Muscle of leg (tissue), 16 donors: ENCODE measurements at places on chromosomes 12 and 14. TPM values are rescaled to one million over a fixed set of nuclear protein-coding genes. Genes with fewer than 3 reads are reported as not detected.

GRCh38 chr12:123772074-123772473 lies 10.0 kb downstream of the DNAH10 start:
- H3K36me3 ChIP-seq: no peaks in the 10 kb centered on the region
- H3K27me3 ChIP-seq: peaks cover 4% of the 10 kb centered on the region
- DNase-seq: no peak
- no peaks in the 10 kb centered on the region for H3K4me1 ChIP-seq
- H3K27ac ChIP-seq: no peak overlapping the region

Gene SLC10A1
- not detected for total RNA-seq

GRCh38 chr12:24226745-24227350 lies 277.4 kb upstream of the SOX5 start:
- no peaks in the 10 kb centered on the region for H3K4me1 ChIP-seq
- H3K4me3 ChIP-seq: no peak overlapping the region
- H3K36me3 ChIP-seq: no peaks in the 10 kb centered on the region
- DNase-seq: no peak

Gene KRT85
- not detected for total RNA-seq

- H3K4me1 ChIP-seq: peaks cover 8% of the 10 kb centered on the region
- no peak overlapping the region for H3K4me3 ChIP-seq
- DNase-seq: no peak
These were observed 138.1 kb upstream of the LMNTD1 start for GRCh38 chr12:25690996-25691864.

DNA sequence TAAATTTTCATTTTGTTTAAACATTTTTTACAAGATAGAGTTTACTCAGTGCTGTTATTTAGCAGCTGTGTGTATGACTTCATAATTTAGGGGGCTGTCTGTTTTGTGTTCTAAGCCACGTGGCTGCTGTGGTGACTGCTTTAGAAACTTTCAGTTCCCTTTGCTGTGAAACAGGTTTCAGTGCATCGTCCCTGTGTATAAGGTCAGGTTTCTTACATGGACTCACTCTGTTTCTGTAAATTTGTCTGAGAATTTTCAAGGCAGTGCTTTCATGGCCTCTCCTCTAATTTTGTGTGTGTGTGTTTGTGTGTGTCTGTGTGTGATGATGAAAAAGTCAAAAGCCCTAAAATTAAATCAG lies 32.4 kb downstream of the BICD1 start:
- H3K27me3 ChIP-seq: no peaks in the 10 kb centered on the region
- peak overlapping the region; percentile 35 for H3K4me3 ChIP-seq
- no peaks in the 10 kb centered on the region for H3K4me1 ChIP-seq
- H3K27ac ChIP-seq: no peak overlapping the region
- DNase-seq: peak; percentile 78

DNA sequence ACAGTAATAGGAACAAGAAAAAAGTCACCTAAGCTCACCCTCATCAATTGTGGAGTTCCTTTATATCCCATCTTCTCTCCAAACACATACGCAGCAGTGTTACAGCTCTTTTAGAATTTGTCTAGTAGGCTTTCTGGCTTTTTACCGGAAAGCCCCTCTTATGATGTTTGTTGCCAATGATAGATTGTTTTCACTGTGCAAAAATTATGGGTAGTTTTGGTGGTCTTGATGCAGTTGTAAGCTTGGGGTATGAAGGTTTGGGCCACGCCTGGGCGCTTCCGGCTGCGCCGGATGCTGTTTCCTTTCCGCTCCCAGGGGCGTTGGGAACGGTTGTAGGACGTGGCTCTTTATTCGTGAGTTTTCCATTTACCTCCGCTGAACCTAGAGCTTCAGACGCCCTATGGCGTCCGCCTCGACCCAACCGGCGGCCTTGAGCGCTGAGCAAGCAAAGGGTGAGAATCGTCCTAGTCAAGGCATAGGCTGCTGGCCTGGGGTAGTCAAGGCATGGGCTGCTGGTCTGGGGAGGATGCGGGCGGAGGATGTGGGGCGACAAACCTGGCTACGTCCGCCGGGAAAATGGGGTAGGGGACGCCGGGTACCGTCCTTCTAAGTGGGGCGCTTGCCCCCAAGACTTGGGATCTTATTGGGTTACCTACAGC lies at the start of the genes C12orf57 and RNU7-1:
TSS of gene C12orf57 (plus strand) at position 301 of the 659 bp plus-strand sequence. CDS start at position 401, 100 bp downstream.
TSS of gene RNU7-1 (plus strand) at position 95 of the 659 bp plus-strand sequence.
- peaks cover 32% of the 10 kb centered on the region for H3K36me3 ChIP-seq
- peak within 1 kb of the TSS; percentile 99 for H3K27ac ChIP-seq
- no peaks in the 10 kb centered on the region for H3K27me3 ChIP-seq

Gene RESF1
- total RNA-seq: 25.6 TPM

GRCh38 chr12:53577941-53578352 lies 48.2 kb downstream of the ATF7 start:
- no peak overlapping the region for H3K4me3 ChIP-seq
- no peaks in the 10 kb centered on the region for H3K27me3 ChIP-seq

GRCh38 chr12:72491426-72491825 lies 219.3 kb downstream of the TRHDE start:
- no peaks in the 10 kb centered on the region for H3K4me1 ChIP-seq
- no peak overlapping the region for H3K27ac ChIP-seq
- no peak overlapping the region for H3K4me3 ChIP-seq
- H3K36me3 ChIP-seq: no peaks in the 10 kb centered on the region
- peak; percentile 83 for DNase-seq

- H3K27me3 ChIP-seq: no peaks in the 10 kb centered on the region
- no peak overlapping the region for H3K4me3 ChIP-seq
- peak overlapping the region; percentile 21 for H3K27ac ChIP-seq
- DNase-seq: no peak
These were observed 139.8 kb downstream of the CALM1 start for GRCh38 chr14:90536511-90537191.

Gene AGAP2
- 3.2 TPM for total RNA-seq

Gene RASAL1
- total RNA-seq: 0.04 TPM

GRCh38 chr14:99327050-99327449 lies 55.1 kb upstream of the BCL11B start:
- DNase-seq: no peak
- no peak overlapping the region for H3K27ac ChIP-seq
- no peaks in the 10 kb centered on the region for H3K36me3 ChIP-seq
- H3K4me1 ChIP-seq: peaks cover 5% of the 10 kb centered on the region

Gene CLEC2B
- total RNA-seq: 4.4 TPM

- H3K27ac ChIP-seq: no peak overlapping the region
- peaks cover 86% of the 10 kb centered on the region for H3K36me3 ChIP-seq
- no peaks in the 10 kb centered on the region for H3K27me3 ChIP-seq
- H3K4me1 ChIP-seq: no peaks in the 10 kb centered on the region
- H3K4me3 ChIP-seq: no peak overlapping the region
These were observed 28.3 kb downstream of the DYNC1H1 start for GRCh38 chr14:101992708-101993107.

GRCh38 chr12:27291862-27292261 lies 40.8 kb upstream of the BMAL2 start:
- no peaks in the 10 kb centered on the region for H3K27me3 ChIP-seq
- H3K4me1 ChIP-seq: no peaks in the 10 kb centered on the region
- DNase-seq: no peak
- H3K4me3 ChIP-seq: no peak overlapping the region
- H3K27ac ChIP-seq: no peak overlapping the region

GRCh38 chr12:91142221-91142631 lies 30.9 kb upstream of the LUM start:
- peak; percentile 86 for DNase-seq
- no peak overlapping the region for H3K4me3 ChIP-seq
- H3K36me3 ChIP-seq: peaks cover 7% of the 10 kb centered on the region
- H3K27me3 ChIP-seq: no peaks in the 10 kb centered on the region
- peak overlapping the region; percentile 91 for H3K27ac ChIP-seq
- H3K4me1 ChIP-seq: peaks cover 9% of the 10 kb centered on the region

- peaks cover 8% of the 10 kb centered on the region for H3K27me3 ChIP-seq
- DNase-seq: no peak
- H3K4me3 ChIP-seq: no peak overlapping the region
These were observed 21.8 kb downstream of the LHX5 start for GRCh38 chr12:113449839-113450238.

Gene KLHL33
- total RNA-seq: 1.1 TPM

Gene ACACB
- total RNA-seq: 10.3 TPM

Gene PLEKHD1
- total RNA-seq: 0.53 TPM

DNA sequence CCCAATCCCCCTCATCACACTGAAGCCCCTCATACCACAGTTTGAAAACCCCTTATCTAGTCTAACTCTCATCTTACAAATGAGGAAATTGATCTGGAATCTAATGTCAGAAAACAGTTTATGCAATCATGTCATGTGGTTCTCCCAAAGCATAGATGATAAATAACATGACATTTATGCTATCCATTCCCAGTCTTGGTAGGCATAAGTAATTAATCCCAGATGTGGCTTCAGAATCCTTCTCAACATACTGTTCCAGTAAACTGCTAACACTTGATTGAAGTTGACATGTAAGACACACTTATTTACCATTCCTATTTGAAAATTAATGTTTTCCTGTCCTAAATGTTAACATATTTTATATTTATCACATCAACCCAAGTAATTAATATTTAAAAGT lies 168.7 kb downstream of the GALC start:
- no peaks in the 10 kb centered on the region for H3K36me3 ChIP-seq
- no peak overlapping the region for H3K4me3 ChIP-seq
- no peak for DNase-seq
- H3K4me1 ChIP-seq: no peaks in the 10 kb centered on the region
- no peaks in the 10 kb centered on the region for H3K27me3 ChIP-seq

DNA sequence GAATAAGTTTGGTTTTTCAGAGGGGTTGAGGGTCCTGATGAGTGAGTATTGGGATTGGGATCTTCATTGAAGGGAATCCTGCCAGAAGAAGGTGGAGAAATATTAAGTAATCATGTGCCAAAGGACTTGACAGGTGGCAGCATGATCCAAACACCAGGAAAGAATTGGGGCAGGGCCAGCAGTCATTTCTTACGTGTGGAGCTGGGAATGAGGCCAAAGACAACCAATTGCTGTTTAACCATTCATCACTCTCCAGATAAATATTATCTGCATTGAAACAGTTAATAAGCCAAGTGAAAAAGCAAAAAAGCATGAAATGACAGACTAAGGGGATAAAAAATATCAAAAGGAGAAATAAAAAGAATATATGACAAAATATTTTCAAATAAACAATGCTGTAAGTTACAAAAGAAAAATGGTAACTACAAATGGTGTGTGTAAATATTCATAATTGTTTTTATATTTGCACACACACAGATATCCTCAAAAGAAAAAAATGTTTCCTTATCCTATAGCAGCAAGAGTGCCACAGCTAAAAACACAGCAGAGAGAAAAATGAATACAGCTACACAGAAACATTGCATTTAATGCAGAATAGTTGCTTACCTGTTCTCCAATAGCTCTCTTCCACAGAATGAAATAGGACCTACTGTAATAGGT lies 26.2 kb downstream of the C2CD5 start:
- no peaks in the 10 kb centered on the region for H3K4me1 ChIP-seq
- peaks cover 16% of the 10 kb centered on the region for H3K36me3 ChIP-seq
- H3K27me3 ChIP-seq: no peaks in the 10 kb centered on the region
- H3K4me3 ChIP-seq: no peak overlapping the region

Gene CLEC4D
- total RNA-seq: not detected

- peaks cover 13% of the 10 kb centered on the region for H3K4me1 ChIP-seq
- H3K36me3 ChIP-seq: peaks cover 76% of the 10 kb centered on the region
- H3K27ac ChIP-seq: no peak overlapping the region
- no peaks in the 10 kb centered on the region for H3K27me3 ChIP-seq
These were observed 12.5 kb downstream of the PGAM5 start for GRCh38 chr12:132723015-132723763.

DNA sequence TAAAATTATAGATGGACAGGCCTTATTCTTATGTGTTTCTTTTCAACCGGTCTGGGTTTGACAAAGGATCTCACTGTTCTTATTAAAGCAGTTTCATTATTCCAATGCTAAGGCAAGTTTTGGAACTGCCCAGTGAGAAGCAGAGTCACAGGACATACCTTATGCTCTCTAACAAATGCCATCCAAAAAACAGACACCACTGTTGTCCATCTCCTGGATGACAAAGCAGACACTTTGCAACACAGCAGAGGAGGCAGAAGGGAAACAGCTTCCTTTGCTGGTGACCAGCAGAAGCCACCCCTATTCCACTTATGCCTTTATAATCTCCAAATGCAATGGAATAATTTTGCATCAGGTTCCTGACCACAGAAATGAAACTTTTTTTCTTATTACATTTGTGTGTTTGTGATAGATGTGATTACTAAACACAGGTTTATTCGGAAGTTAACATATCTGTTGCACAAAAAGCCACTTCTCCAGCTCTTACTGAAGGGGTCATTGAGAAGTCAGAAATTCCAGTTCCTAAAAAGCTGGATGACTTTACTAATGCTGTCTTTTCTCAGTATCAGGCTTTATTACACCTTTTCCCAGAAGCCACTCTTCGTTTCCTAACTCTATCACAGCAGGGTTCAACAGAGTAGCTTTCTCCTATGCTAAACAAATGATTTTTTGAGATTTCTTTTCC lies 115.6 kb downstream of the BTG1 start:
- DNase-seq: no peak
- no peaks in the 10 kb centered on the region for H3K27me3 ChIP-seq
- peaks cover 4% of the 10 kb centered on the region for H3K4me1 ChIP-seq
- H3K4me3 ChIP-seq: no peak overlapping the region
- no peaks in the 10 kb centered on the region for H3K36me3 ChIP-seq

GRCh38 chr14:72975770-72976169 lies 49.5 kb downstream of the DCAF4 start:
- DNase-seq: no peak
- H3K4me1 ChIP-seq: no peaks in the 10 kb centered on the region
- peaks cover 63% of the 10 kb centered on the region for H3K36me3 ChIP-seq
- H3K27me3 ChIP-seq: no peaks in the 10 kb centered on the region
- no peak overlapping the region for H3K27ac ChIP-seq
- no peak overlapping the region for H3K4me3 ChIP-seq

Gene TPPP2
- total RNA-seq: 0.44 TPM

DNA sequence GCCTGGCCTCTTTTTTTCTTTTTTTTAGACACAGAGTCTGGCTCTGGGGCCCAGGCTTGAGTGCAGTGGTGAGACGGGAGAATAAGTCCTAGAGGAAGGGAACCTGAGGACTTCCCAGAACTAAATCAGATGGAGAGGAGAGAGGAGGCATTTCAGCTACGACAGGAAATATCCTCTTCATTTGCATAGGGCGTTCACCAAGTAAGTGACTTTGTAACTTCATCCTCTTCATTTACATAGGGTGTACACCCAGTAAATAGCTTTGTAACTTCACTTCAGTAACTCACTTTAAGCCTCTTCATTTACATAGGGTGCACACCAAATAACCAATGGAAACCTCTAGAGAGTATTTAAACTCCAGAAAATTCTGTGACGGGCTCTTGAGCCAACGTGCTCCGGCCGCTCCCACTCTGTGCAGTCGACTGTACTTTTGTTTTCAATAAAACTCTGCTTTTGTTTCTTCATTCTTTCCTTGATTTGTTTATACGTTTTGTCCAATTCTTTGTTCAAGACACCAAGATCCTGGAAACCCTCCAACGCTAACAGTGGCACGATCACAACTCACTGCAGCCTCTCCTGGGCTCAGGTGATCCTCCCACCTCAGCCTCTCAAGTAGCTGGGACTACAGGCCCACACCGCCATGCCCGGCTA lies 21.4 kb upstream of the ANKRD9 start:
- H3K27ac ChIP-seq: no peak overlapping the region
- H3K27me3 ChIP-seq: no peaks in the 10 kb centered on the region
- H3K4me3 ChIP-seq: no peak overlapping the region
- no peak for DNase-seq

DNA sequence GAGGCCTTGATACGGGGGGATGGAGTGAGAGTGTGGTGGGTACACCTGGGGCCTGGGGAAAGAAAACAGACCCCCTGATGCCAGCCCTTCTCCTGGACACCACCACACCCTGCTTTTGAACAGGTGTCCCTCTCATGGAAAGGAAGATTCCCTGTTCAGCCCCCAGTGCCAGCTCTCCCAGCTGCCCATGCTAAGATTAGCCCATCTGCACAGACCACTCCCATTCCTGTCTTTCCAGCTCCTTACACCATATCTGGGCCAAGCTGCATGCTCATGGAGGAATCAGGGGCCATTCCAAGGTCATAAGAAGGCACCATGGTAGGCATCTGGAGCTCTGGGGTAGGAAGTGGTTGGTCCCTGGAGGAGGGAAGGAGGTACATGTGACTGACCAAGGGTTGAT lies 9.6 kb downstream of the NAB2 start:
- peaks cover 37% of the 10 kb centered on the region for H3K4me1 ChIP-seq
- no peak for DNase-seq
- H3K4me3 ChIP-seq: no peak overlapping the region
- no peaks in the 10 kb centered on the region for H3K27me3 ChIP-seq
- peaks cover 45% of the 10 kb centered on the region for H3K36me3 ChIP-seq
